ENCODE measurements at places on chromosomes 6 and 20.

- no peak for DNase-seq
Observed at GRCh38 chr6:63941747-63942470, 306.3 kb downstream of the PHF3 start.

- DNase-seq = no peak
Observed at GRCh38 chr20:56831795-56832194, 202.7 kb downstream of the TFAP2C start.

DNA sequence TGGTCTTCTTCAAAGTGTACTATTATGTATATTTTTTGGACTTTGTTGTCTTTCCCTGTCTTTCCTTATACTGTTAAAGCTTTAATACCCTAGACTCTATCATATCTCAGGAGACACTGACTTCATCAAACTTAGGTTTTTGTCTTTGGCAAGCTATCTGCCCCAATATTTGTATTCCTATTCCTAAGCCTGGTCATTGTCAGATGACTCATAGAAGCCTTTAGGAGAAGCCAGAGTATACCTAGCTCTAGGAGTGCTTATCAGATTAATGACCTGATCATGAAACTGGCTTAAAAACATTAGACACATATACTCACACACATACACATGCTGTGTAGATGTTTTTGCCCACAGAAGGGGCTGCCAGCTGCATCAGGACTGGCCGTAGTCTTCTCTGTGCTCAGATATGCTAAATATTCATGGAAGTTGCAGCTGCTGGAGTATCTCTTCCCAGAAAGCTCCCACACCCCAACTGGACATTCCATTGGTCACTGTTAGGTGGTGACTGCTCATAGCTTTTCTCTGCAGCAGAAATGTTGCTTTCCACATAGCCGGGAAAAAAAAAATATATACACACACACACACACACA is 102.0 kb downstream of the ANKS1A start:
- DNase-seq = no peak

DNA sequence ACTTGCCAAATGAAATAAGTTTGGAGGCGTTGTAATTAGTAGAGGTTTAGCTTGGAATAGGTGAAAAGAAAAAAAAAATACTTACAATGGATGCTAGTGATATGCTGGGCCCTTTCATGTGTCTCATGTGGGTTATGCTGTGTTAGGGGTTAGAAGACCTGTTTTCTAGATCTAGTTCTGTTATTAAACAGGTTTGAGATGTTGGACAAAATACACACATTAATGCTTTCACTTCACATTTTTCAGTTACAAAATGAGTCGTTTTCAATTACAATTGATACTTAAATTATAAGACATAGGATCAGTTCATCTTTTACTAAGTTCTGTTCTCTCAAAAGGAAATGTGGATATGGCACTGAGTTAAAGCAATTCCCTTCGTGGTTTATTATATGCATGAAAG is 509.8 kb downstream of the EPM2A start:
- no peak for DNase-seq

DNA sequence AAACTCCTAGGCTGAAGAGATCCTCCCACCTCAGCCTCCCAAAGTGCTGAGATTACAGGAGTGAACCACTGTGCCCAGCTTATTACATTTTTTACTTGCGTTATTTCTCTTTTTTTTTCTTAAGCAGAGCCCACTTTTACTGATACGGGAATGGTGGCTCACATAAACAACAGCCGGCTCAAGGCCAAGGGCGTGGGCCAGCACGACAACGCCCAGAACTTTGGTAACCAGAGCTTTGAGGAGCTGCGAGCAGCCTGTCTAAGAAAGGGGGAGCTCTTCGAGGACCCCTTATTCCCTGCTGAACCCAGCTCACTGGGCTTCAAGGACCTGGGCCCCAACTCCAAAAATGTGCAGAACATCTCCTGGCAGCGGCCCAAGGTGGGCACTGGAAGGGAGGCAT is 10.5 kb downstream of the CAPN11 start:
- no peak for DNase-seq

DNA sequence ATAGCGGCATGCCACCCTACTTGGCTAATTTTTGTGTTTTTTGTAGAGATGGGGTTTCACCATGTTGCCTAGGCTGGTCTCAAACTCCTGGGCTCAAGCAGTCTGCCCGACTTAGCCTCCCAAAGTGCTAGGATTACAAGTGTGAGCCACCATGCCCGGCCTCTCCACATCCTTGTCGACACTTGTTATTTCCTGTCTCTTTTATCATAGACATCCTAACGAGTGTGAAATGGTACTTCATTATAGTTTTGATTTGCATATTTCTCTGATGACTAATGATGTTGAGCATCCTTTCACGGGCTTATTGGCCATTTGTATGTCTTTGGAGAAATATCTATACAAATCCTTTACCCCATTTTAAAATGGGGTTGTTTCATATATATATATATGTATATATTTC is 39.0 kb upstream of the ASXL1 start:
- DNase-seq = no peak

- no peak for DNase-seq
Observed at GRCh38 chr6:2127484-2127911, 117.9 kb downstream of the GMDS start.

GRCh38 chr6:16217156-16217721 is 21.1 kb upstream of the GMPR start:
- DNase-seq = no peak

GRCh38 chr6:33329058-33329457 is 11.5 kb upstream of the ZBTB22 start:
- DNase-seq = no peak

- no peak for DNase-seq
Observed at GRCh38 chr6:158009114-158009891, 27.6 kb downstream of the SYNJ2 start.

DNA sequence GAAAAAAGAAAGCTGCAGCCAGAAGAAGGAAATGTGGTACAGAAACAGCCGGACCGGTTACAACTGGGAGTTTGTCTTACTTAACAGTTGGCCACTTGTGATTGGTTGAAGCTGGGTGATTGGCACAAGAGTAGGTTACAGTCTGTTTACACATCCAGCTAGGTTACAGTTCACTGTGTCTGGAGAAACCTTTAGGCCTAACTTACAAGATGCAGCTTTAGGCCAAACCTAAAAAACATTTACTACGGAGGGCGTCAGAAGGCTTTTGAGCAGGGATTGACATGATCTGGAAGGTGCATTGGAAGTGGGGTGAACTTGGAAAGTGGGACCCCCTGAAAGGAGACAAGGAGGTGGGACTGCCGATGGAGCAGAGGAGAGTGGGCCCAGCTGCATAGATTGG is 122.3 kb downstream of the BANF2 start:
- DNase-seq = no peak

DNA sequence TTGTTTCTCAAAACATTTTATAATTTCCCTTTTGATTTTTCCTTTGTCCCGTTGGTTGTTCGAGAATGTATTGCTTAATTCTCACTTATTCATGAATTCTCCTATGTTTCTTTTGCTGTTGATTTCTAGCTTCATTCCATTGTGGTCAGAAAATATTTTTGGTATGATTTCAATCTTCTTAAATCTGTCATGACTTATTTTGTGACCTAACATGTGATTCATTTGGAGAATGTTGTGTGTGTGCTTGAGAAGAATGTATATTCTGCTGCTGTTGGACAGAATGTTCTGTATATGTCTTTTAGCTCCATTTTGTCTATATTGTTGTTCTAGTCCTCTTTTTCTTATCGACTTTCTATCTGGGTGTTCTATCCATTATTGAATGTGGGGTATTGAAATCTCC is 286.2 kb upstream of the RNF217 start:
- DNase-seq = no peak

DNA sequence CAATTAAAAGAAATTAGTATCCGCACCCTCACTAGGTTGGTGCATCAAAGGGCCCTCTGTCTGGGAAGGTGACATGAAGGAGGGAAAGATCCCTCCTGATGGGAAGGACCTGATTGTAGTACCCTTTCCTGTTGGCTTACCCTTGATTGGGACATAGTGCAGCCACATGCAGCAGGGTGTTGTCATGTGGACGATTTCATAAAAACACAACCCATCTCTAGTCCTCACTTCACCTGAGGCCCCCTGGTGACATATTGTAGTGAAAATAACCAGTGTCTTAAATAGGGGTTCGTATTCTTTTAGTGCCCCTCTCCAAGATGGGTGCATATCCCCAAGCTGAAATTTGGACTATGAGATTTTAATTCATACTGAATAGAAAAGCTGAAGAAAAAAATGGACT is 97.3 kb downstream of the SLX4IP start:
- DNase-seq = no peak

GRCh38 chr6:37008484-37009465 is 3.3 kb downstream of the FGD2 start:
- no peak for DNase-seq

DNA sequence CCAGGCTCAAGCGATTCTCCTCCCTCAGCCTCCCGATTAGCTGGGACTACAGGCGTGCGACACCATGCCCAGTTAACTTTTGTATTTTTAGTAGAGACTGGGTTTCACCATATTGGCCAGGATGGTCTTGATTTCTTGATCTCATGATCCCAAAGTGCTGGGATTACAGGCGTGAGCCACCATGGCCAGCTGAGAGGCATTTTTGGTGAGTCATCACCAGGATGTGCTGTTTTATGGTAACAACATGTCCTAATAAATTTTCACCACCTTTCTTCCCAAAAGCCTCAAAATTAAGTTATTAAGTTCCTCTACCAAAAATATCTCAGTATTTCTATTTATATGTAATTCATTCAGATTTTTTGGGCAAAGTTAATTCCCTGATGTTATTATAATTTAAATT is 53.5 kb downstream of the COL21A1 start:
- no peak for DNase-seq
